DMS 273 treated with DMSO at 0.1 percent for 48 hours (cell line): ENCODE measurements at places on chromosomes 7 and 10.

DNA sequence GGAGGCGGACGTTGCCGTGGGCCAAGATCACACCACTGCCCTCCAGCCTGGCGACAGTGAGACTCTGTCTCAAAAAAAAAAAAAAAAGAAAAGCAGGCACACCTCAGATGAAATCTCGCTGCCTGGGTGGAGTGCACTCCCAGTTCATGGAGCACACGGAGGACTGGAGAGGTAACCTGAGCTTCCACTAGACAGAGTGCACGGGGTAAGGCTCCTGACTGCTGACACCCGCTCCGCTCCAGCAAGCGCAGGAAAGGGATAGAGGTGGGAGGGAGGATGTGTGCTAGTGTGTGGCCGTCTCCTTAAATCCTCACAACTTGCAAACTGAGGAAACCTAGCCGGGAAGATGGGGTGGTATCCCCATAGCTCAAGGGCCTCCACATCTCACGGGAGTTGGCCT, 50.8 kb downstream of the FAM53B start:
- DNase-seq: no peak

GRCh38 chr10:15640536-15641085, 79.1 kb downstream of the ITGA8 start:
- DNase-seq: no peak

DNA sequence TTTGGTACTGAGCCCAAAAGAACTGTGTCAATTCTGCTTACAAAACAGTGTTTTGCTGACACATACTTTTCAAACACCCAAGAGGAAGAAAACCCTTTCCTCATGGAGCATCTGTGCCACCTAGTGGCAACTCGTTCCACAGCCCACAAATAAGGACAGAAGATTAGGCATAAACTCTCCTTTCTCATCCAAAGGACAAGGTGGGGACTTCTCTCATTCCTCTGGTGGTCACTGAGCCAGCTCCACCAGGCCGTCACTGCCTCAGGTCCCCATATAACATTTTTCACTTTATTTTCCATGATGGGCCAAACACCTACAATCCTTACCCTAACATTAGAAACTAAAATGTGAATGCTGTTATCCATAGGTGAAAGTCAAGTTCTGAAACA, 76.9 kb downstream of the RNF216 start:
- DNase-seq: peak; percentile 51

DNA sequence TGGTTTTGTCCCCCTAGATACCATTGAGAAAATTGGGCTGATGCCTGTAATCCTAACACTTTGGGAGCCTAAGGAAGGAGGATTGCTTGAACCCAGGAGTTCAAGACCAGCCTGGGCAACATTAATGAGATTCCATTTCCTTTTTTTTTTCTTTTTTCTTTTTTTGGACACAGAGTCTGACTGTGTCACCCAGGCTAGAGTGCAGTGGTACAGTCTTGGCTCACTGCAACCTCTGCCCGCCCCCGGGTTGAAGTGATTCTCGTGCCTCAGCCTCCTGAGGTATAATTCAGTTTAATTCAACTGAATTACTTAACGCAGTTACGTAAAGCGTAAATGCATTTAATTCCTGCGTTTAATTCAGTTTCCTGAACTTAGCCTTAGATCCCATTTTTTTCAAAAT, 13.3 kb downstream of the CCAR1 start:
- DNase-seq: no peak

DNA sequence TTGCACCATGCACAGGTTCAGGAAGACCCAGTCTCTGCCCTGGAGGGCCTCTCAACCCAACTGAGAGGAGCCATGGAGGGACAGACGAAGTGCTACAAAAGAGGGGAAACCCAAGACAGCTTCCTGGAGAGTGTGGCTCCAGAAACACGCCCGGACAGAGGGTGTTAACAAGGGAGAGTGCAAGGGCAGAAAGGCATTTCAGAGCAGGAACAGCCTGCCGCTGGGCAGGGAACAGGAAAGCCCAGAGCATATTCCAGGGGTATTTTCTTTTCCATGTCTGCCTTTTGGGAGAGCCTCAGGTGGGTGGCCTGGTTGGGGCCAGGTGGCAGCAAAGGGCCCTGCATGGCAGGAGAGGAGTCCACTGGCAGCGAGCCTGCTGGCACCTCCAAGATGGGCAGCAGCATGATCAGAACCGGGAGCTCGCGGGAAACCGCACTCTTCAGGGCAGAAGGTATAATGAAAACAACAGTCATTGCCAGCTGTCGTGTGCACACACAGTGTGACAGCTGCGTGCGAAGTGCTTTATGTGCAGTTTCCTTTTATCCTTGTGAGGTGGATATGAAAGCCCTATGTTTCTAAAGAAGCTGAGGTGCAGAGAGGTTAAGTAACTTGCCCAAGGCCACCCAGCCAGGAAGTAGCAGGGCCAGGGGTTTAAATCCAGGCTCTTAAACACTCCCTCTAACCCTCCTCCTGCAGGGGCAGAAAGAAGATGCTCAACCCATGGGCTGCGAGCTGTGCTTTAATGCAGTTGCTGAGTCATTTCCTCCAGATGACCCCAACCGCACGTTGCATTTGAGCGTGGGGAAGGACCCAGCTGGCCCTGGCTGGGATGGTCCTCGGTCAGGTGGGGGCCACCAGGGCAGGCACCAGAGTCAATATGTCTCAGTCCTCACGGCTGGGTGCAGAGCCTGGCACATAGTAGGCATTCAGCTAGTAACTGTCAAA, 128.6 kb downstream of the OAT start:
- peak; percentile 27 for DNase-seq

DNA sequence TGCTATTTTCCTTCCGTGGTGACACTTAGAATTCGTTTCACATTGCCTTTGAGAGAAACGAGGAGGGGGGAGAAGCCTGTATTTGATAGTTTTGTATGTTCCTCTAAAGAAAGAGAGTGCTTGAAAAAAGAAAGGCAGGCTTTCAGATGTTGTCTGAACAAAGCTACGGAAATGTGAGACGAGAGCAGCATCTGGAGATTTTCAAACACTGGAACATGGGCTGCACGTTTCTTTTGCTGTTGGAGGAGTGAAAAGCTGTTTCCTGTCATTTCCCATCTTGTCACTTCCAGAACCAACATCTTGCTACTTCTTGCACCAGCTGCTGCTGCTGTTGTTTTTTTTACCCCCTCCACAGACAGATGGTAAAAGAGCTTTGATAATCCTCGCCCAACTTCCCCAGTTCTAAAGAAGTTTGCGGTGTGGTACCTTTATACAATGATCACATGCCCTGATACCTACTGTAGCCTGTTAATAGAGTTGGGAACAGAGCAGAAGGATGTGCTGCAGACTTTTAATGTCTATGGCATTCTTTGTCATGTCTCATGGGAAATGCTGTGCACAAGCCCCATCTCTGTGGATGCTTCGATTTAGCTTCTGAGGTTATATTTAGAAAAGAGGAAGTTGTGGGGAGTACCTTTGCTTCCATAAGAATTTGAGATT, 408.1 kb downstream of the AUTS2 start:
- peak; percentile 96 for DNase-seq

GRCh38 chr7:106166651-106167342, 54.7 kb upstream of the SYPL1 start:
- peak; percentile 32 for DNase-seq

DNA sequence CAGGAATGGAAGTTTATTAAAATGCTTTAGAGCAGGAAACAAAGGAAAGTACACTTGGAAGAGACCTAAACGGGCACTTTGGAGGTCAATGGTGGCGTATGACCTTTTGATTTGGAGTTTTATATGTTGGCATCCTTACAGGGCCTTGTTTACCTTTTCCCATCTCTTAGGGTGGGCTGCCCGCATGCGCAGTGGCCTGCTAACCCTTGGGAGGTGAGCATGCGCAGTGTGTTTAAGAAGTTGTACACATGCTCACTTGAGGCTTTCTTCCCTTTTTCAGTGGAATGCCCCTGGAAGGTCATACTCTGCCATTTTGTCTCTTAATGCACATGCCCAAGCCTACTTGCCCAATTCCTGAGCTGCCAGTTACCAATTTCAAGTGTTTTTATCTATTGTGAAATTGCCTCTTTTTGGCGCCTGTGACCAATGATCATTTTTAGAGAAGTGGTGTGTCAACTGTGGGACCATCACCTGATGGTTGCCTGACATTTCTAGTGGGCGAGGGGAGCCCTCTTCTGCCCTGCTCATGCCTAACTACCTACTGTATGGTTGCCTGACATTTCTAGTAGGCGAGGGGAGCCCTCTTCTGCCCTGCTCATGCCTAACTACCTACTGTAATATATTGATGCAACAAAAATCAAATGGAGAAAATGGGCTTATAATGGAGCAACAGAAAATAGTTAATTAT, 138.0 kb downstream of the PPP1R9A start:
- no peak for DNase-seq

- DNase-seq: peak; percentile 33
Observed at GRCh38 chr10:44352316-44353127, 32.4 kb downstream of the CXCL12 start.

- DNase-seq: no peak
Observed at GRCh38 chr10:92142512-92142911, 148.4 kb downstream of the CPEB3 start.

DNA sequence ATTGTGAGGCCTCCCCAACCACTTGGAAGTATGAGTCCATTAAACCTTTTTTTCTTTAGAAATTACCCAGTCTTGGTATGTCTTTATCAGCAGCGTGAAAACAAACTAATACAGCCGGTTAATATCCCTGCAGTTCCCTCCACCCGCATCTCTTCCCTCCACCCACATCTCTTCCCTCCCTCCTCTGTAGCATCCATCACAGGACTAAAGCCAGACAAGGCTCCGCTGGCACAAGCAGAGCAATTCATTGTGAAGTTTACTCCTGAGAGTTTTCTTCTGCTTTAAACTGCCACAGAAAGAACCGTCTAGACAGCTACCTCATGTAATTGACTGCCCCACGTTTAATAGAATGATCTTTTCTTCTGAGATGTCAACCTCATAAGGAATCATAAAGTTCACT, 131.5 kb downstream of the KIAA1217 start:
- no peak for DNase-seq

DNA sequence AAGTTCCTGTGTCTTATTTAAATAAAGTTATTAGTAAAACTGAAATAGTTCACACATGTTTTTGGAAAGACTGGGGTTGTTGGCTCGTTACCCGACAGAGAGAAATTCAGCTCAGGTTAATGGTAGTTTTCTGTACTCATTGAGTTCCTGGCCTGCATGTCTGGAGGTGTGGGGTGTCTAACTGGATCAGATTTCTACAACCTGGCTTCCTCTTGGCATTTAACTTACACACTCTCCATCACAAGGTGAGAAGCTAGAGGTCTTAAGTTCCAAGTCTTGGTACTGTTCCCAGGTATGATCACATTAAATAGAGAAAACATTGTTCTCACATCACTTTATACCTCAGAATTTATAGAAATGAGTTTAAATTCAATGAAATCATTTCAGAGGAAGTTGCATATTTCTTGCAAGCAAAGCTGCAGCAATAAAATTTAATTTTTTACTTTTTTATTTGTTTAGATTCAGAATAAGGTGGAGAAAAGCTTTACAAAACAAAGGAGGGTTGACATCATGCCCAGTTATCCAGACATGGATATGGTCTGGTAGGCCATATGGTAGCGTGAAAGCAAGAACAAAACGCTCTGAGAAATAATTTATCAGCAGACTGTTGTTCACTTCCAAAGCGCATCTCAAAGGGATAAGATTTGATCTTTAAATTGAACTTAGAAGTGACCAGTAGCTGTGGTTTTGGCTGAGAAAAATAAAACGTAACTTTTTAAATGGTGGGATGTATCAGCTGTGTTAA, 120.6 kb downstream of the GLCCI1 start:
- no peak for DNase-seq

DNA sequence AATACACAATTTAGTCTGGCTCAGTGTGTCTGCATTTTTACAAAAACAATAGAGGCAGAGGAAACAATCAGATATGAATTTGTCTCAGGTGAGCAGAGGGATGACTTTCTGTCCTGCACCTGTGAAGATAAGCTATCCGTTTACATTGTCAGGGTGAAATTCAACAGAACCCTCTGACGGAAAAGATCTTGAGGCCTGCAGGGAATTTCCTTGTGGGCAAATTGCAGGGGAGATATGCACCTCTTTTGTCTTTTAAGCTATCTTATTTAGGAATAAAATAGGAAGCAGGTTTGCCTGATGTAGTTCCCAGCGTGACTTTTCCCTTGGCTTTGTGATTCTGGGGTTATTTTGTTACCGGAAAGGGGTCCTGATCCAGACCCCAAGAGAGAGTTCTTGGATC, 325.1 kb downstream of the GALNT17 start:
- DNase-seq: no peak

- no peak for DNase-seq
Observed at GRCh38 chr10:24552346-24553016, 171.2 kb downstream of the ARHGAP21 start.

DNA sequence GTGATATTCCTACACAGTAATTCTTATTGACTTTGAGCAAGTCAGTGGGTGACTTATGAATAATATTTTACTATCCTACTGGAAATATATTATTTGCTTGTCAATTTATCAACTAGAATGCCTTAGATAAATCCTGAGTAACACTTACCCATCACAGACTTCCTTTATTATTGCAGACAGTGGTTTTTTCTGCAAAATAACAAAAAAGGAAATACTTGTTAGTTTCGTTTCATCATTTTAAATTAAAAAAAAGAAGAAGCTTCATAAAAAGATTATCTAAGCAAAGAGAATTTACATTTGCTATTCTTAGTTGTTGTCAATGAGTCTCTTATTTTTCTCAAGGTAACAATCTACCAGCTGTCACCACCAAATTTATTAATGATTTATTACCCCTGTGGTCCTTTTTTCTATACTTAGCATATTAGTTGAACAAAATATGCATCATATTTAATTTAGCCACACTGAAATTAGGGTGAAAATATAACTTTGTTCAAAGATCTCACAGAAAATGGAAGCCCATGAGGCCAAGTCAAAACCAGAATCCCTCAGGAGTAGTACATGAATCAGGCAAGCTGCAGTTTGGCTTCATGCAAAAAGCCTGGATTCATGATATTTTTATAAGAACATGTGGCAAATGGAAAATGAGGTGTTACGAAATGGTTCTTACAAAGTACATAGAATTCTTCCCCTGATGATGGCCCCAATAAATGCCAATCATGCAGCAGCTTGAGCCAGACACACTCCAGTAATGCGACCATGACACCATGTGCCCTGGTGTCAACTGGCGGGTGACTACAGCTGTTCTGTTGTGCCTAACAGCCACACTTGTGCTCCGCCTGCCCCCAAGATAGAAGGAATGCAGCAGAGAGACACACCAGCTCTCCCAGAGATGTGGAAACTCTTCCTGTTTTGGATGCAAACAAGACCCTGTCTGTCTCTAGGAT, 132.6 kb downstream of the ELMO1 start:
- DNase-seq: no peak

- no peak for DNase-seq
Observed at GRCh38 chr10:2944788-2945187, 122.6 kb upstream of the PFKP start.

GRCh38 chr10:76729841-76730487, 907.6 kb downstream of the KCNMA1 start:
- no peak for DNase-seq
